ENCODE measurements at places on chromosomes 16 and 17. TPM values are rescaled to one million over a fixed set of nuclear protein-coding genes. Genes with fewer than 3 reads are reported as not detected.
A peak's percentile ranks its signal among the peaks of the same experiment; 100 is the strongest.

Gene CCL23
- not detected for total RNA-seq

Gene SPATA2L
- 12.9 TPM for total RNA-seq

Gene KRT33A
- not detected for total RNA-seq

Gene CCL4L2
- total RNA-seq: 1.3 TPM

DNA sequence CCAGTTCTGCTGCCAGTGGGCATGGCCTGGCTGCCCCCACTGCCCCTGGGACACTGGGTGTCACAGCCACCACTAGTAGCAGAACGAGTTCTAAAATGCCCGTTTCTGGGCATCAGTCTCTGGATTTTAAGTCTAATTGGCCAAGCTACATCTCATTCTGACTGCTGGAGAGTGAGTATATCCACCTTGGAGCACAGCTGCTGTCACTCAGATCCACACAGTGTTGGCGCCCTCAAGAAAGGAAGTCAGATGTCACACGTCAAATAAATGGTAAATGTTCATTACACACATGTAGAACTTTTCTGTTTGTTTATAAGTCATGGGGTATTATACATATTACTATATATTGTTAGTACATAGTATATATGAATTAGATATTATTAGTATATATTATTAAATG, 19.4 kb downstream of the GNGT2 start:
- H3K4me1 ChIP-seq: peaks cover 28% of the 10 kb centered on the region
- peak overlapping the region; percentile 53 for H3K4me3 ChIP-seq
- H3K36me3 ChIP-seq: no peaks in the 10 kb centered on the region
- DNase-seq: no peak

DNA sequence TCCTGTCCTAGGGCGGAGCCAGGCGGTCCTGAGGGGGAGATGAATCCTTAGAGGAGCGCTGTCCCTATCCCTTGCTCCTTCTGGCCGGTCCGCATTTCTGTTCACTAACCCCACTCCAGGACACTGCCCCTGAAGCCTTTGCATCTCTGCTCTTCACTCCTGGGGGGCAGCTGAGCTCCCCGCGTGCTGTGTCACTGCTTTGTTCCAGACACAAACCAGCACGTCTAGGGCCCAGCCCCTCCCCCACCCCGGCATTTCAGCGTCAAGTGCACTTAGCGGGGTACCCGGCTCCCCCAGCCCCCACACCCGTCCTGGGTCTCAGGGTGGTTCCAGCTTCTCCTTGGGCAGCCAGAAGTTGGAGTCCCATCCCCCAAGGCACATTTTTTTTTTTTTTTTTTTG, 8.9 kb downstream of the CORO6 start:
- H3K36me3 ChIP-seq: no peaks in the 10 kb centered on the region
- H3K27ac ChIP-seq: no peak overlapping the region
- DNase-seq: no peak
- no peaks in the 10 kb centered on the region for H3K27me3 ChIP-seq

DNA sequence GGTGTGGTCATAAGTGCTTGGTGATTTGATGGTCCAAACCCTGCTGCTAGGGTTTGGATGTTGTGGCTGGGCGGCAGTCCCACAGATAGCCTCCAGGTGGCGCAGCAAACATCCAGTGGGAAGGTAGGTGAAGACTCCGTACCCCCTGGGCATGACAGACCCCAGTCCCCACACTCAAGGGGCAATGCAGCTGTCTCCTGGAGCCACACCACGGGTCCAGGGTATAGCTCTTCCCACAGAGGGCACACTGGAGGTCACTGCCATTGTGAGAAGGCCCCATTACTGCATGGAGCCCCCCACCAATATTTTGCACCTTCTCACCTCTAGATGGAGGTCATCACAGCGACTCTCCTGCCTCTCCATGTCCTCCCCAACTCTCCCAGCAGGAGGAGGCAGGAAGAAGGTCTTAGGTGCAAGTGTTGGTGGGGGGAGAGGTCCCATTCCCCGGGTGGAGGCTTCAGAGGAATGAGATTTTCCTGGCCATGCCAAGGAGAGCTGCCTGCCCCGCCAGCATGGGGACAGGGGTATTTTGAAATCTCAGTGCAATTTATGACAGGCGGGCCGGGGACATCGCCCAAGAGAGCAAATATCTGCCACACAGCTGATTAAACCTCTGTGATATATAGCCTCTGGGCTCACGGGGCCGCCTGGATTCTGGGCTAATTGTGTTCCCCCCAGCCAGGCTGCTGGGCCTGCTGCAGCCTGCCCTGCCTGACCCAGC, 17.1 kb upstream of the C17orf113 start:
- H3K27ac ChIP-seq: no peak overlapping the region
- H3K36me3 ChIP-seq: no peaks in the 10 kb centered on the region
- DNase-seq: peak; percentile 58
- H3K4me1 ChIP-seq: peaks cover 12% of the 10 kb centered on the region
- no peak overlapping the region for H3K4me3 ChIP-seq

- no peak for DNase-seq
- no peak overlapping the region for H3K27ac ChIP-seq
- H3K27me3 ChIP-seq: no peaks in the 10 kb centered on the region
- H3K4me3 ChIP-seq: no peak overlapping the region
- peaks cover 52% of the 10 kb centered on the region for H3K36me3 ChIP-seq
Measured at GRCh38 chr17:7676533-7676932, 10.8 kb downstream of the TP53 start.

GRCh38 chr16:50844840-50845239, 103.0 kb downstream of the CYLD start:
- peaks cover 15% of the 10 kb centered on the region for H3K4me1 ChIP-seq
- H3K36me3 ChIP-seq: no peaks in the 10 kb centered on the region
- no peak for DNase-seq
- no peak overlapping the region for H3K4me3 ChIP-seq
- peaks cover 22% of the 10 kb centered on the region for H3K27me3 ChIP-seq

GRCh38 chr16:1322407-1322806, 11.0 kb upstream of the BAIAP3 start:
- H3K27me3 ChIP-seq: no peaks in the 10 kb centered on the region
- H3K4me3 ChIP-seq: no peak overlapping the region
- peaks cover 53% of the 10 kb centered on the region for H3K36me3 ChIP-seq
- H3K27ac ChIP-seq: no peak overlapping the region
- H3K4me1 ChIP-seq: no peaks in the 10 kb centered on the region
